ENCODE measurements at places on chromosomes 1 and 21.

DNA sequence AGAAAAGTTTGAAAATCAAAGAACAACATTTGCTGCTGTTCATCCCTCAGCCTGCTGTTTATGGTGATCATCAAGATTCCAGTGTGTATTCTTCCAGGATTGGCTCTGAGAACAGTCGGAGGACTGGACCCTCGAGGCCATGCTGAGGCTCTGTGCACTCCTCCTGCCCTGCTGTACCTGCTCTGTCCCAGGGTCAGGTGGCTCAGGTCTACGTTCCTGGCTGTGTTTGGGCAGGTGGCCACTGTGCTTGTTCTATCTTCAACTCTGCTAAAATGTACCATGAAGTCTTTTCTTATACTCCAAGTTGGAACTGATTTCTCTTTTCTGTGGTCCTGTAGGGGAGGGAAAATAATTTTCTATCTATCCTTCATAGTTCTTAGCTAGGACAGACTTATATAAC lies 175.9 kb downstream of the RWDD3 start:
- no peak for DNase-seq

DNA sequence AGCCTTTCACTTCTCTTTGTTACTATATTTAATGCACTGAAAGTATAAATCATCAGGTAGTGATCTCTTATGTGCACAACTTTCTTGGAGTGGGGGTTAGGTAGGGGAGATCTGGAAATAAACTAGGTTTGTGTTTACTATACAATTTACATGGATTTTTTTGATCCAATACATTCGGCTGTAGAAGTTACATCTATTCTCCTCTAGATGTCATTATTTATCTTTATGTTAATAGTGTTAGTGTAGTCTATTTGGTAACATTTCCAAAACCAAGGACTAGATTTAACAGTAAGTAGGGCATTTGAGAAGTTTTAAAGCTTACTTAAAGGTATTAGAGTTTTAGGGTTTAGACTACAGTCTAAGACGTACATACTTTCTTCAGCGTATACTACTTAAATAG lies 5.4 kb downstream of the VPS45 start:
- DNase-seq = no peak

DNA sequence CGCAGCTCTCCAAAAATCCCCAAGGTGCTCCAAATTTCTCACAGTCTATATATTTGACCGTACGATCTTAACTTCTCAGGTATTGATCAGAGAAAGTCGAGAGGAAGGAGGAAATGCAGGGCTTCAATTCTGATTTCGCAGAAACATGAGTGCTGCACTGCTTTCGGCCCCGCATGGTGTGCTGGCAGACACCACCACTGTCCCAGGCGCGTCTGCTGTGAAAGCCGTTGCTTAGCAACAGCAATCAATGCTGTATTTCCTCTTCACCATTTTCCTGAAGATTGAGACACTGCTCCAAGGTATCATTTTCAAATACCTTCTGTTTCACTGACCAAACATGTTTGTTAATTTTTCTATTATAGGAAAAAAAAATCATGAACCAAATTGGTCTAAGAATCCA lies 296.3 kb downstream of the SMYD3 start:
- DNase-seq = no peak

GRCh38 chr1:202283991-202284390 lies 57.7 kb downstream of the UBE2T start:
- DNase-seq = no peak

DNA sequence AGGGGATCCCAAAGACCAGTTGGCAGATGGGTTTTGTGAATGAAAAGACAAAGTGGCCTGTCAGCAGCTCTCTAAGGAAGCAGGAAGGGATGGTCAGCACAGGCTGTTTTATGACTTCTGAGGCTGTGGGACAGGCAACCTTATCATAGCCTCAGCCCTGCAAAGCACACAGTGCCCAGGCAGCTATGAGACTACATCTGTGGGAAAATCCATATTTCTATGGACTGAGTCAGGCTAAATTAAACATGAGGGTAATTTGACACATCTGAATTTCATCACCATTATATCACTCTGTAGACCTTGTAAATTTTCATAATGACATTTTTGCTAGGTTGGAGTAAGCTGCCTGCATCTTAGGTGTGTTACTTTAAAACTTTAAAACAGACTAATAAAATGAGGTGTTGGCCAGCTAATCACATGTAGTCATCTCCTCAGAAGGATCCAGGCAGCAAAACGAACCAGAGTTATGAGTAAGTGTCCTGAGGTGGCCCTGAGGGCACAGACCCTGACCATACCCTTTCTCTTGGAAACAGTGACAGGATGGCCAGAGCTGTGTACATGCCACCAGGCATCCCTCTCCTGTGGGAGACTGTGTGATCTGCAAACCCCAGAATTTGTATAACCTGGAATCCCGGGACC lies 14.6 kb downstream of the NGF start:
- DNase-seq = no peak
